ENCODE measurements at places on chromosomes 3 and 15.

GRCh38 chr3:159432682-159433340, 555.8 kb upstream of the IL12A start:
- DNase-seq: no peak

GRCh38 chr3:83849106-83849730, 1109.6 kb upstream of the CADM2 start:
- DNase-seq: no peak

DNA sequence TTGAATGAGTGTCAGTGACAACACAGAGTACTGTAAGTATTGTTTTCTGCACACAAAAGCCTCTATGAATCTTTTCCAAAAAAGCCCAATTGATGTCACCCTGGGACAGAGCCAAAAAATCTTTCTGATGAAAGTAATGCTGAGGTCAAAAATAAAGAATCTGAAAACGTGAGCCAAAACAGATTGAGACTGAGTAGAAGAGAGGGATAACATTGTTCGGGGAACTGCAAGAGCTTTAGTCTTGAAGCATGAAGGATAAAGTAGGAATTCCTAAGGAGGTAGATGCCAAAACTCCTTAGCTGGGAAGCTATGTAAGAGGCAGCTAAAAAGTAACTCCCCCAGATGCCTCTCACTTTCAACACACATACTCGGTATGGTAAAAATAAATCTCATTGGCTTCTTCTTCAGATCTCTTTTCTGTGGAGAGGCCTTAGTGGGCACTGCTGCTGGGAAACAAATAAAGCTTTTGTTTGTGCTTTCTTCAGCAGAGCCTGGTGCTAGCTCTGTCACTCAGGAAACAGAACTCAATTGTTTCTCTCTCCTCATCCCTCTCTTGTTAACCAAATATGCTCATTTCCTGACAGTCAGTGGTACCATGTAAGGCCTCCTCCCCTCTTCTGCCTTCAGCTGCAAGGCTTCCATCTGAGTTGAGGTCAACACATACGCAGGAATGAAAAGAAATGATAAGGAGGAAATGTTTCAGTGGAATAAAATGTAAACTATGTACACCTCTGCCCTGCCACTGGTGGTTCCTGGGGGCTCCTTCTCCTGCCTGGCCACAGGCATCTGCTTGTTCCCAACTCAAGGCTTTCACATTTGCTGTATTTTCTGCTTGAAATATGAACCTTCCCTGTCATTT, 58.1 kb downstream of the CD200 start:
- DNase-seq: no peak

DNA sequence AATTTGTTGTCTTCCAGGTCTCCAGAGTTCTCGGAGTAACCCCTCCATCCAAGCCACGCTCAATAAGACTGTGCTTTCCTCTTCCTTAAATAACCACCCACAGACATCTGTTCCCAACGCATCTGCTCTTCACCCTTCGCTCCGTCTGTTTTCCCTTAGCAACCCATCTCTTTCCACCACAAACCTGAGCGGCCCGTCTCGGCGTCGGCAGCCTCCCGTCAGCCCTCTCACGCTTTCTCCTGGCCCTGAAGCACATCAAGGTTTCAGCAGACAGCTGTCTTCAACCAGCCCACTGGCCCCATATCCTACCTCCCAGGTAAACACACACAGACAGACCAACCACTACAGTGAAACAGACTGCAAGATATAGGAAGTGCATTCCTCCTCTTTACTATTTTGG, 87.9 kb upstream of the BLM start:
- DNase-seq: no peak

DNA sequence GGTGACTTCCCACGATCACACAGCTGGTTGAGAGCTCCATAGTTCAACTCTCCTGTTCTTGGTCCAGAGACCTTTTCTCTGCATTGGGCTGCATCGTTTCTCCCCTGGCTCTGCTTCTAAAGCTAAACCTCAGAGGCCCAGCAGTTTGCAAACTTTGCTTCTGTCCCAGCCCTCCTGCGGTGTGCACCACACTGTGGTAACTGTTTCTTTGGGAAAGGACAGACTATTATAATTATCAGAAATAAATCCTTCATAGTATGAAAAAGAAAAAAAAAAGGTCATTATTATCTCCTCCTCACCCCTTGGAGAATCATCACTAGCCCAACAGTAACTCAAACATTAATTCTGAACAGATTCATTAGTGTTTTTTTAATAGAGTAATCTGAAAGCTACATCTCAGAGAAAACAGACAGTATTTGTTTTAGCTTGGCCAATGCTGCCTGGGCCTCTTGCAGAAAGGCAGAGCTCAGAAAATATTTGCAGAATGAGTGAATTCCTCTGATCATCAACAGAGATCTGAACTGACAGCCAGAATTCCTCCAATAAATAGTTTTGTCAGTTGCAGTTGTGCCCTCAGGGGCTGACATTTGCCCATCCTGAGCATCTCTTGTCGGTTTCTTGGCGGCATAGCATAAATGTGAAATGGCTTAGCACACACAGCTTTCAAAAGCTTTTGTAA, 52.9 kb downstream of the BFSP2 start:
- DNase-seq: no peak

GRCh38 chr15:79826800-79827199, 70.0 kb downstream of the MTHFS start:
- DNase-seq: no peak

DNA sequence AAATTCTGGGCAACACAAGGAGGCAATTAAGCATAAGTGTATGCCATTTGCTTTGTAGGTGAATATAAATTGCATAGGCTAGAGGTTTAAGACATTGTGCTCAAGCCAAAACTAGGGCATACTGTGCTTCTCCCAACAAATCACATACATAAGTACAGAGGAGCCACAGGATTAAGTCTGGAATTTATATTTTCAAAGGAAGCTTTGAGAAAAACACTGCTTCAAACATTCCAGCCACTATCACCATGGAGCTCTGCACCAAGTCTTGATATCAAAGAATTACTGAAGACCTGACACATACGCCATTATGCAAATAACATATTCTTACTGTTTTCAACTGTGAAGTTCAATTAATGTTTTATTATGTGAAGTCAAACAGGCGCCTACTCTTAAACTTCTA, 119.4 kb upstream of the NPHP3 start:
- no peak for DNase-seq

DNA sequence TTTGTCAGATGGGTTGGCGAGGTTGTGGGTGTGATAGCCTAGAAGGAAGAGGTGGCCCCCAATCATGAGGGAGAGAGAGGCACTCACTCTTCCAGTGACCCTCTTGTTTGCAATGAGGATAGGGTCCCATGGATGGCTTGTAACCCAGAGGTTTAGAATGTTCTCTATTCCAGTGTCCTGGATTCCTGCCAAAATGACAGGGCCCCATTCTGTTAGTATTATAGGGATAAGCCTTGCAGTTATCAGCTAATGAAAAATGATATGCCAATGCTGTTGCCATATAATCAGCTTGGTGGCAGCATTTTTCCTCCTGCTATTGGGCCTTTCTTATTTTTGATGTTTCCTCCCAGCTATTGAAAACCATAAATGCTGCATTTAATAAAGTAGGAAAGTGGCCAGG, 23.3 kb upstream of the SENP7 start:
- no peak for DNase-seq

- DNase-seq: peak; percentile 56
These were observed at the start of gene CELSR3 for GRCh38 chr3:48662753-48663488. Gene CELSR3, minus strand, starts transcription at chr3:48662886. Its CDS starts 252 bp downstream, at chr3:48662634.

DNA sequence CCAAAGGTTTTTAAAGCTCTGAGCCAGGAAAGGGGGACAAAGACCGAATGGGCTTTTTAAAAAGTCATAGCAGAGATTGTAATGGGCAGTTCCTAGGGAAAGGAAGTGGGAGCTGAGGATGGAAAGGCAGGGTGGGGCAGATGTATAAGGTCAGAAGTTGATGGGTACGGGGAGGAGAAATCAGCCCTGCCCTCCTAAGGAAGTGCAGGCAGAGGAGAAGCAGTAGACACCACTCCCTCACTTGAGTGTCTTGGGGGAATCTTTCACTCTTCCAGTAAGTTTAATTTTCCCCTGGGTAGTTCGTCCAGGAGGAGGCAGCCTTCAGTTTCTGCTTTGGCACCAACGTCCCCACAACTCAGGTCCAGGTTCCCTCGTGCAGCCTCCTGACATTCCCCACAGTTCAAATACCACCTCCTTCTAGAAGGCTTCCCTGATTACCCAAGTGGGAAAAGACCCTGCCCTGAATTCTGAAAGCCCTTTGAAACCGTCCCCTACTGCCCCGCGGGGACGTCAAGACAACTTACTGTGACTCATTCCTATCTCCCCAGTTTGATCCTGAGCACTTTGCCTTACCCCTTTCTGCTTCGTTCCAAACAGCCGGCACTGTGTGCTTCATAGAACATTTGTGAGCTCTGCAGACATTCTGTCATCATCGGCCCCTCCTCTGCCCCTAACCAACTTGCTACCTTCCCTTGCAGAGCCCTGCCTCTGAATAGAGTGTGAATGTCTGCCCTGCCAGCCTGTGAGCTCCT, 14.3 kb upstream of the SRP14 start:
- DNase-seq: no peak

DNA sequence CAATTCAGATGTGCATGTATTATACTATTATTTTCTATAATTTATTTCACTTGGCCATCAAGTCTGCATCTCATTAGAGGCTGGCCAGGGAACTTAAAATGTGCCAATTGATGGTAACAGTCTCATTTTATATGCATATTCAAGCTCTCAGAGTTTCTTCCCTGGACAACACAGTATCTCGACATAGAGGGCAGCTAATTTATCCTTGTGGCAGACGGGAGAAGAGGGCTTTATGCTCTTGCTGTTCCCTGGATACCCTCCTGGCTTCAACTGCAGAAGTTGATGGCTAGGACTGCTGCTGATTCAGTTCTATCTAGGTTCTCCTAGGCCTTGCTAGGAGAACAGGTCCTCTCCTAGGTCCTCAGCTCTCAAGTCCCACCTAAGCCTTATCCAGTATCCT, 99.1 kb upstream of the NPHP3 start:
- no peak for DNase-seq

DNA sequence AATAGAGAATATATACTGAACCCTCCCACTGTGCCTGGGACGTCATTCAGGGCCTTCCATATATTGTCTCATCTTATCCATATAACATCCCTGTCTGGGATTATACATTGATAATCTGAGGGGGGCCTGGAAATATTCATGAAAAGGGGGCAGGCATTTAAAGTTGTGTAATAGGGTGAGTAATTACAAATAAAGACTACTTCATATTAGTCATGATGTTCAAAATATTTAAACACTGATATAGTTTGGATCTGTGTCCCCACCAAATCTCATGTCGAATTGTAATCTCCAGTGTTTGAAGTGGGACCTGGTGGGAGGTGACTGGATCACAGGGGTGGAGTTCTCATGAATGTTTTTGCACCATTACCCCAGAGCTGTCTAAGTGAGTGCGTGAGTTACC, 97.8 kb downstream of the AQP9 start:
- DNase-seq: no peak

DNA sequence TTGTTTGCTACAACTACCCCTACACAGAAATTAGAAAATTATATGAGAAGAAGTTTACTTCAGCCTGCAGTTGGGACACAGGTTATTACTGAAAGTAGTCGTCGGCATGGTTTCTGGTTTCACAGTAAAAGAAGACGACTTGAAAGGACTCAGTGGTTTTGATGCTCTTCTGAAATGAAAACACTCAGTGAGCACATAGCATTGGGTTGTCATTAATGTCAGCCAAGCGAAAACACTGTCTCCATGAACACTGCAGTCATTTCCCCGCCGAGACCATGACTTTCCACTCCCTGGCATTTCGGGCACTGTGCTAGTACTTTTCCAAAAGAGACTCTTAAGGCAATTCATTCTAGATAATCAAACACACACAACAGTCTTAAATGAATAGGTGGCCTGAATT, 69.2 kb upstream of the ICE2 start:
- no peak for DNase-seq

GRCh38 chr3:133038089-133038730, at the start of gene TMEM108:
Gene TMEM108, plus strand, starts transcription at chr3:133038391.
- DNase-seq: peak; percentile 54

GRCh38 chr3:31009881-31010280, 115.4 kb upstream of the GADL1 start:
- no peak for DNase-seq

- no peak for DNase-seq
These were observed 78.9 kb downstream of the FAM81A start for GRCh38 chr15:59516655-59517461.

GRCh38 chr3:154678041-154678654, 248.2 kb upstream of the GPR149 start:
- no peak for DNase-seq

DNA sequence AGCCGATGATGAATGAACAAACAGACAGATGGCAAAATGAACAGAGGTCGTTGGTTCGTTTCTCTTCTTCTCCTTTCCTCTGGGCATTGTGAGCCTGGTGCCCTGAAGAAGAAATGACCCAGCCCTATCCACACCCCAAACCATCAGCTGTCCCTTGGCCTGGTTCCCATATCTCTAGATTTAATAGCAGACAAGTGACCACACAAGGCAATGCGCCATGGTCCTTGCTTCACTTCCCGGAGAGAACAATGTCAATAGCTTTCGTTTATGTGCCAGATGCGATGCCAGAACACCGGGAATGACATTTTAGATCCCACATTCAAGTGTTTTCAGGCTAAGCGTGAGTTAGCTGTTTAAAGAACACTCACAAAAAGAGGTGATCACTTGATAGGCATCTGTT, 17.7 kb downstream of the POC1A start:
- DNase-seq: no peak

GRCh38 chr3:15629860-15630597, 28.5 kb downstream of the BTD start:
- DNase-seq: peak; percentile 79

DNA sequence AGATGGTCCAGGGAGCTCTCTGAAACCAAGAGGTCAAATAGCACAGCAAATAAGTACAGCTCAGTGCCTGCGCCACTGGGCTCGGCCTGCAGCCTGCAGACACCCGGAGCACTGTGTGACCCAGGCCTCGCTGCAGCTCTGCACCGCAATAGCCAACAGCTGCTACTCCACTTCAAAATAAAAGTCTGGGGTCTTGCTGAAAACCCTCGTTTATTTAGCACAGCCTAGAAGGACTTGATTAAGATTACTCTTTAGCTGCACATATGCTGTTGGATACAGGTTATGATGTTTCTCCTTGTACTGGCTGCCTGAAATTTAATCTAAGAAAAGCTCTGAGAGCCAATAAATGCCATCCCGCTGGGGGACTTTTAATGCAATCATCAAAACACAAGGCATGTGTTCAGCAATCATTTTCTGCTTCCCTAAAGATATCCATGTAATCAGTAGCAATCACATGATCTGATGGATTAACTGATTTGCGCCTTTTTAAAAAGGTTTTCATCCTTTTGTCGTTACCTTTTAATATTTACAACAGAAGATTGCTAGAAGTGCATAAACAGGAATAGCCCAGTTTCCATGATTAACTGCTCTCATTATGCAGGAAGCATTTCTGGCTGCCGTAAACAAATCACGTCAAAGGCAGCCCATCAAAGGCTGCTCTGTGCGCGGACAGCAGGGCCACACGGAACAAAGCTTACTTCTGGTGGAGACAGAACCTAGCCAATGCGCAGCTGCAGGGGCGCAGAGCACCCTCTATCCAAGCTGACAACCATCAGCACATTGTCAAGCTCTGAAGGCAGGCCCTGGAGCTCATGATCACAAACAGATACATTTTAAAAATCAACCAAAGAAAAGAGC, 58.8 kb downstream of the CLASP2 start:
- peak; percentile 69 for DNase-seq

Measured in mucosa of gallbladder (tissue), 1 donor.